ENCODE measurements at places on chromosomes 11 and 22. TPM values are rescaled to one million over a fixed set of nuclear protein-coding genes. Genes with fewer than 3 reads are reported as not detected.
A peak's percentile ranks its signal among the peaks of the same experiment; 100 is the strongest.

- DNase-seq, result no peak
Measured at GRCh38 chr11:45275828-45276227, 10.3 kb downstream of the SYT13 start.

- no peak for DNase-seq
Measured at GRCh38 chr22:34475886-34476285, 555.6 kb upstream of the LARGE1 start.

DNA sequence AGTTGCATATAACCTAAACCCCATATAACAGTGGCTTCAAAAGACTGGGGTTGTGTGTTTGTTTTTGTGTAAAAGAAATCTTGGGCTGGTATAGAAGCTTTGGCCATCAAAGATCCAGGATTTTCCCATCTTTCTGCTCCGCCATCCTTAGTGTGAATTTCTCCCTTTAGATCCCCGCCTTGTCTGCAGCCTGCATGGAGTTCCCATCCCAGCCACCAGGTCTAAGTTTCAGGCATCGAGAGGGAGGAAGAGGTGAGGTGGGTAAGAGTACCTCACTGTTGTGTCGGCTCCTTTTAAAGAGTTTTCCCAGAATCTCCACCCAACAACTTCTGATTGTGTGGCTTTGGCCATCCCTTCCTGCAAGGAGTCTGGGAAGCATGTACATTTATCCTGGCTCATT is 195.5 kb upstream of the SORL1-AS1 start:
- DNase-seq, result no peak

GRCh38 chr11:3635641-3636375 is 6.0 kb downstream of the ART5 start:
- DNase-seq, result no peak

GRCh38 chr11:8748317-8748716 is 65.7 kb downstream of the RPL27A start:
- DNase-seq, result no peak

DNA sequence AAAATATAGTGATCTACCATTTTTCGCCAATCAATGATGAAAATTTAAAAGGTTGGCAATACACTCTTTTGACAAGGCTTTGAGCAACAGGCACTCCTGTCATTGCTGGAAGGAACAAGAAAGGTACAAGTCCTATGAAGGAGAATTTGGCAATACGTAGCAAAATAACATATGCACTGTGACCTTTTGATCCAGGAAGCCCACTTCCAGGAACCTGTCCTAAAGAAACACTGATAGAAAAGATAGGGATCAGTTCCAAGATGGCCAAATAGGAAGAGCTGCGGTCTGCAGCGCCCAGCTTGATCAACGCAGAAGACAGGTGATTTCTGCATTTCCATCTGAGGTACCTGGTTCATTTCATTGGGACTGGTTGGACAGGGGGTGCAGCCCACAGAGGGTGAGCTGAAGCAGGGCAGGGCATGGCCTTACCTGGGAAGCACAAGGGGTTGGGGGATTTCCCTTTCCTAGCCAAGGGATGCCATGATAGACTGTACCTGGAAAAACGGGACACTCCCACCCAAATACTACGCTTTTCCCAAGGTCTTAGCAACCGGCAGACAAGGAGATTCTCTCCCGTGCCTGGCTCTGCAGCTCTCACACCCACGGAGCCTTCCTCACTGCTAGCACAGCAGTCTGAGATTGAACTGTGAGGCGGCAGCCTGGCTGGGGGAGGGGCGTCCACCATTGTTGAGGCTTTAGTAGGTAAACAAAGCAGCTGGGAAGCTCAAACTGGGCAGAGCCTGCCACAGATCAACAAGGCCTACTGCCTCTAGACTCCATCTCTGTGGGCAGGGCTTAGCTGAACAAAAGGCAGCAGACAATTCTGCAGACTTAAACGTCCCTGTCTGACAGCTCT is 69.7 kb upstream of the GALNT18 start:
- DNase-seq, result no peak

GRCh38 chr11:132427611-132428010 is 1057.2 kb downstream of the NTM start:
- DNase-seq, result no peak

DNA sequence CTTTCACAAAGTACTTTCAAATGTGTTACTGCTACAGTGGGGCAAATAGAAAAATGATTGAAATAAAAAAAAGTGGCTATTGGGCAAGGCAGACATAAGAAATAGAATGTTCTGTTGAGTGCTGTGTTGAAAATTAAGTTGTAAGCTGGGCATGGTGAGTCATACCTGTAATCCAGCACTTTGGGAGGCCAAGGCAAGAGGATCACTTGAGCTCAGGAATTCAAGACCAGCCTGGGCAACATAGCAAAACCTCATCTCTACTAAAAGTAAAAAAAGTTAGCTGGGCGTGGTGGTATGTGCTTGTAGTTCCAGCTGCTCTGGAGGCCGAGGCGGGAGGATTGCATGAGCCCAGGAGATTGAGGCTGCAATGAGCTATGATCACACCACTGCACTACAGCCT is 26.9 kb upstream of the LDHA start:
- no peak for DNase-seq

DNA sequence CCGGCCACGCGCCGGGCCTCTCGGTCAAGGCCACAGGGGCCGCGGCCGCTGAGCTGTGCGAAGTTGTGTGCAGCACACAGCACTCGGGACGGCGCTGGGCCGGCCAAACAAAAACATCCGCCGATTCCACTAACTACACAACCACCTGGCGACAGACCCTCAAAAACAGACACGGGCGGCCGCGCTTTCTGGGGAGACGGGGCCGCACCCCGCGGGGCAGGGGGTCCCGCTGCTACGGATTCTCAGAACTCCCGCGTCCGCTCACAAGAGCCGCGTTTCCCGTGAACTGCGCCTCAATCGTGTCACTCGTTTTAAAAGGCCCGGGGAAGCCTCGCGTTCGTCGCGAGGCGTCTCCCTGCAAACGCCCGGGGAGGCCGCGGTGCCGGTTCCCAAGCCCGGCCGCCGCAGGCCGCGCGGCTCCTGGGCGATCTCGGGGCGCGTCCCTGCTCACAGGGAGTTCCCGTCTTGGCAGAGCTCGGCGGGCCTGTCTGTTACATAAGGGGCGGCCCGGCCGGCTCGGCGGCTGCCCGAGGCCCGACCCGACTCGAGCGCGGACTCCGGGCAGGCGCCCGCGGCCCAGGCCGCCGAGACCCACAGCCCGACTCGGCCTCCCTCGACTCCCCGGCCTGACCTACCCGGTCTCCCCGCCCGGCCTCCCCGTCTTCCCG is 936 bp downstream of the BRD1 start:
- DNase-seq, result peak; percentile 33

GRCh38 chr11:88555018-88555828 is 217.7 kb upstream of the CTSC start:
- no peak for DNase-seq

- DNase-seq, result no peak
Measured at GRCh38 chr11:130034236-130034635, 31.6 kb upstream of the PRDM10 start.

GRCh38 chr11:115736146-115736545 is 231.9 kb upstream of the CADM1 start:
- DNase-seq, result no peak

KRTAP5-11 gene
- total RNA-seq, result not detected

AQP11 gene
- total RNA-seq, result 0.16 TPM

BCL2L13 gene
- 18.8 TPM for total RNA-seq

ARHGAP20 gene
- 0.07 TPM for total RNA-seq

Measured in T-helper 17 cell (primary cell).